Activated CD8-positive, alpha-beta memory T cell treated with anti-CD3 and anti-CD28 coated beads, Interleukin-2, amount 10 ng/mL, durations not matched to agents 7 days and 5 days (primary cell): ENCODE measurements at places on chromosomes 12 and 14.
A peak's percentile ranks its signal among the peaks of the same experiment; 100 is the strongest.

DNA sequence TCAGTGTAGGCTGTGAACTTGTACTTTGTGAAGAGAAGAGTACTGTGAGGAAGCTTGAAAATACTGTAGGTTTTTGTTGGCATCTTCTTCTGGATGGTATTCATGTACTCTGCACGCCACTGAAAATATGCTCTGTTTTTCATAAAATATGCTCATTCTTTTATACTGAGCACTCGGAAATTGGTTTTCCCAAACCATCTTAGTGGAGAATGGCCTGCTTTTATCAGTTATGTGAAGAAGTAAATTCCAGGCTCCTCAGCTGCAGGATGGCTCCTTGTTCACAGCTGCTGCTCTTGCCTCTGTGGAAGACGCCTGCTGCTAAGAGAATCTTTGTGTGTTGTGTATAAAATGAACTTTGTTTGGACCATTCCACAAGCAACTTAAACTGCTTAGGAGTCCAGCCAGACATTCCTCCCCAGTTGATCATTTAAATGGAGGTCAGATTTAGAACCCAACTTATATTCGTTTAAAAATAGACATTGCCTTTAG, 443.5 kb upstream of the RGS6 start:
- no peak for DNase-seq

DNA sequence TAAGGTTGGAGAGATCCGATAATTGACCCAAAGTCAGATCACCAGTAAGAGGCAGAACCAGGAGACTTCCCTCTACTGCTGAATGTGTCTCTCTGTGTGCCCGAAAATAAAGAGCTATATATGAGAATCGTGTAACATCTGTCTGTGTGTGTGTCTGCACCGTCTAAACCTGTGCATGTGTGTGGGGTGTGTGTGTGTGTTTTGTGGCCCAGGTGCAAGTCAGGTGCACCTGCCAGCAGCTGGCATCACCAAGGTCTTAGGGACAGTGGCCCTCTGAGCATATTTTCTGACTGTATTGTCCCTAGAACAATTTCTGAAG, 24.7 kb upstream of the KRT78 start:
- DNase-seq, result no peak

- DNase-seq, result no peak
Measured at GRCh38 chr14:71713451-71713850, 218.8 kb upstream of the RGS6 start.

GRCh38 chr12:10211101-10211939, 1.4 kb upstream of the GABARAPL1 start:
- DNase-seq, result no peak

DNA sequence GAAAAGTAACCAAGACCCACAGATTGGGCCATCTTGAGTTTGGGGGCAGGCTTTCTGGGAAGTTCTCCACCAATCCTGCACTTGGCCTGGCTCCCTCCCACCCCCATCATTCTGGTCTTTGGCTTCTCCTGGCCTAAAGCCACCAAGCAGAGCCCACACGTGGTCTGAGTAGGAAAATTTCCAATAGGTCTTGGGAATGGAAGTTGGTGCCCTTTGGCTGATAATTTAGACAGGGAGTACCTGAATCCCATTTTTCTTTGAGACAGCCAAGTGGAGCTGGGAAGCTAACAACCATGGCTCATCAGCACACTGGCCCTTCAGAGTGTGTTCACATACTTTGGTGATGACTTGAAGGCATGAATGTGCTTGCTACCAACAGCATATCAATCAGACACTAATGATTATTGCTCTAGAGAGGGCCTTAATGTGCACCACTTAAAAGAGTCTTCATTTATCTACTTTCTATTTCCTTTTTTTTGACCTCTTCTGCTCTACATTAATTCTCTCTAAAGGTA, 156.0 kb downstream of the EGLN3 start:
- DNase-seq, result no peak

DNA sequence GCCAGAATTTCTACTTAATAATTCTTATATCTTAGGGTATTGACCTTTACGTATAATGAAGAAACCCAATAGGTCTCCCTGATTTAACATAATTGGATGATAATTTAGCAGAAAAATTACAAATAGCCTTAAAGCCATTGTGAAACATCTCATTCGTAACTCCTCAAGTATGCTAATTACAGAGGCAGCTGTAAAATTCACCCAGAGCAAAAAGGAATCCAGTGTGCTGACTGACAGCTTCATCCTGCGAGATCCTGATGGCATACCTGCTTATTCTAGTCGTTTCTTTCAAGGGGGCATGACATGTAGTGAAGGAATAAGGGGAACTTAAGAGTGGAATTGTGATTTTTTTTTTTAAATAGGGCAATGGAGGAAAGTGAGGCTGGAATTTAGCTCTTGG, 291.5 kb downstream of the FUT8 start:
- no peak for DNase-seq

DNA sequence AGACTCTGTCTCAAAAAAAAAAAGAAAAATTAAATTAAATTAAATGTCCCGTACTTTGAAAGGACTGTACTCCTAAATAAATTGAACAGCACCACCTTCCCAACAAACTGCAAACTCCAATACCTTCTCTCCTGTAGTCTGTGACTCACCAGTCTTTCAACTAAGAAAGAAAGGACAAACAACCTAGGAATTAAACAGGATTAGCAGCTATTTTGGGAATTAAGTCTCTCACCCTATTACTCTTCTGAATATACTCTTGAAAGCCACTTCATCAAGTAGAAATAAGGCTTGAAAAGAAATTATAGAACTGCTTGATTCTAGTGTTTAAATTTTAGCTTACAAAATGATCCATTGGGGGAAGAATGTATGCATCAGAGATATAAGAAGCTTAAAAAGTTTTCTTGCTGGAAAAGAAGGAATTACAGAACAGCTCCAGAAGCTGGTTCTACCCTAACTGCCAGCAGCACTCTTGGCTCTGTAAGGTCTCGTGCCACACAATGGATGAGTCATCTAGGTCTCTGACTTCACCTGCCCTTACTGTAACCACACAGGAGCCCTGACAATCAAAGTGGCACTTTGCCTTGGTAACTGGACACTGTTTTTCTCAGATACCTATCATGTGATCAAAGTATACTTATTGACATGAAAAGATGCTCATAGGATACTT, 57.0 kb upstream of the CERS5 start:
- peak; percentile 67 for DNase-seq

DNA sequence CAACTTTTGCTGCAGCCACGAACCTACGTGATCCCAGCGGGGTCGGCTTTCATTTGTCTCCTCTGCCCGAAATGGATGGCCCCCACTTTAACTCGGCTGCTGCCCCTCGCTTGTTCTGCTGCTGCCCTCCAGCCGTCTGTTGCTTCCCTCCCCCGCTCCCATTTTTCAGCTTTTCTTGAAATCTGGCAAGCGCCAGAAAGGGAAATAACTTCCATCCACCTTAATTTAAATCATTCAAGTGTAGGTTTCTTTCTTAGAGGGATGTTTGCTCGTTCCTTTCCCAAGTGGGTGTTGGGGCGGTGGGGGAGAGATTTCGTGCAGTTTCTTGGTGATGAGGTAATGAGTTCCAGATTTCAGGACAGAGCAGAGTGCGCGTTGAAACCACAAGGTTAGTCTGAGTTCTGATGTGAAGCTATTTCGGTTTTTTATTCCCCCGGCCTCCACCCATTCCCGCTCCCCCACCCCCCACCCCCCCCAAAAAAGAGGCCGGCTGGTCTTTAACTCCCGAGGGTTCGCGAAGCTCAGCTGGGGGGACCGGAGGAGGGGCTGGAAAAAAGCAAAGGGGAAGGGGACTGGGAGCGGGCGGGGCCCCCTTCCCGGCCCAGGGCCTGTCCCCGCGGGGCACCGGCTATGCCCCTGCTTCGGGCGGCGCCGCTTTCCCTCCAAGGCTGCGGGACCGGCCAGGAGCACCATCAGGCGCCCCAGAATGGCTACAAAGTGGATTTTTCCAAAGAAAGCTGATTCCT, 2.2 kb upstream of the ZFP36L1 start:
- peak; percentile 59 for DNase-seq

- no peak for DNase-seq
Measured at GRCh38 chr12:61291647-61292046, 968.6 kb upstream of the USP15 start.

DNA sequence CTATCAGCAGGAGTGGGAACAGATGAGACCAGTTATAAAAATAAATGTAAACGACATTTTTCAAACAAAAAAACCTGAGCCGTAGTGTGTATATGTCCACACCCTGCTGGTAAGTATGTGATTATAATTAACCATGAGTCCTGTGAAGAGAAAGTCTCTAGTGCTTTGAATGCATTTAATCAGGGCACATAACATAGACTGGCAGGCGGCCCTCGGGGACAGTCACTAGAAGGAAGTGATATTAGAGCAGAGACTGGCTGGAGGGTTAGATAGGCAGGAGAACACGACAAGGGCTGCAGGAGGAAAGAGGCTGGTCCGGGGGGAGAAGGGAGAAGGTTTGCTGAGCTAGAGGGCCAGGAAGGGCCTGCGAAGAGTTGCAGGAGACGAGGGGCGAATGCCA, 23.8 kb upstream of the ELK3 start:
- no peak for DNase-seq

DNA sequence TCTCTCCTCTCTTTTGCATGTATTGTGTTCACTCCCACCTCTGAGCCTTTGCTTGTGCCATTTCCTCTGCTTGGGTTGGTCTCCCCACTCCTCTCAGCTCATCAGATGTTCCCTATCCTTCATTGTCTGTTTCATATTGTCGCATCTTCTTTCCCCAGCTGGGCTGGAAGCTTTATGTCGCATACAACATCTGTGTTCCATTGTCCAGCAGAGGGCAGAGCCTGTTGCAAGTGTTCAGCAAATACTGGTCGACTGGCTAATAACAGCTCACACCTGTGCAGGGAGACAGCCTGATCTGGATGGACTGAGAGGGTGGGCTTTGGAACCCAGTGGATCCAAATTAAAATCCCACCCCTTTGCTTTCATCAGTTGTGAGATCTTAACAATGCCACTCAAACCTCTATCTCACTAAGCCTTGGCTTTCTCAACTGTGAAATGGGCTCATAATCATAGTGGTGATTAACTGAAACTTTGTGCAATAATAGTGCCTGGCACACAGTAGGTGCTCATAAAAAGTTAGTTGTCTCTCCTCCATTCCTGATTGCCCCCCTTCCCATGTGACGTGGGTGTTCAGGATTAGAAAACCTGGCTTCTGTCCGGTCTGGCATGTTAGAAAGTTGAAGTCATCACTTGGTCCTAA, 75.8 kb downstream of the RIN3 start:
- no peak for DNase-seq

DNA sequence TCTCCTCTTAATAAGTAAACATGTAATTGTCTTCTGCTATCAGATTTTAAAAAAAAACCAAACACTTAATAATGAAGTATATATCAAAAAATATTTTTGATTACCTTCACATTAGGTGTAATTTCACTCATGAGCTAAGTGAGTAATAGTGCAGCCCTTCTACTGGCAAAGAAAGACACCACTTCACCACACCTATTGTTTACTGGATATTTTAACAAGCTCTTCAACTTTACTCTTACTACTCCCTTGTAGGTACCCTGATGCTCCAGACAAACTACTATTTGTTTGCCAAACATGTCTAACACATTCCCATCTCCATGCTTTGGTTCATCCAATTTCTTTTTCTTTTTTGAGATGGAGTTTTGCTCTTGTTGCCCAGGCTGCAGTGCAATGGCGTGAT, 36.9 kb upstream of the WDR89 start:
- DNase-seq, result no peak

GRCh38 chr12:115979351-115979750, 298.1 kb downstream of the MED13L start:
- no peak for DNase-seq

DNA sequence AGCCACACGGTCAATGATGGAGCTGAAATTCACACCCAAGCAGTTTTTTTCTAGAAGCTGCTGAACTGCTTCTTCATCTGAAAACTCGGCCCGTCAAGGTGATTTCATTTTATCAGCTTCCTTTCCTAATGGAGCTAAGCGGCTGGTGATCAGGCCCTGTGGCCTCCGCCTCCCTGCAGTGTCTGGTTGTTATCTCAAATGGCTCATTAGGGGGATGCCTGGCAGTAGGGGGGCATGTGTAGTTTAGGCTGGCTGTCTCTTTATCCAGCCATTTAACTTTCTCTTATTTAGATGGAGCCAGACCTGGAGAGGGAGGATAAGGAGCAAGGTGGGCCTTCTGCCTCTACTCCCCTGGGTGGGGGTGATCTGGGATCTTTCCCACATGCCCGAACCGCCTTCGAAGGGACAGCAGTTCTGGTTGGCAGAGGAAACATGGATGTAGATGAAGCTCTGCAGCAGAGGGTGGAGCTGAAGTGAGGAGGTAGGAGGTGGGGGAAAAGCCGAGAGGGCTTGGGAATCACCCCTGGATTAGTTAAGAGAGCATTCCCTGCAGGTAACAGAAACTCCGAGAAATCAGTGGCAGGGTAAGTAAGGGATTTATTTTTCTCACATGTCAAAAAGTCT, 64.4 kb downstream of the TGFB3 start:
- no peak for DNase-seq

DNA sequence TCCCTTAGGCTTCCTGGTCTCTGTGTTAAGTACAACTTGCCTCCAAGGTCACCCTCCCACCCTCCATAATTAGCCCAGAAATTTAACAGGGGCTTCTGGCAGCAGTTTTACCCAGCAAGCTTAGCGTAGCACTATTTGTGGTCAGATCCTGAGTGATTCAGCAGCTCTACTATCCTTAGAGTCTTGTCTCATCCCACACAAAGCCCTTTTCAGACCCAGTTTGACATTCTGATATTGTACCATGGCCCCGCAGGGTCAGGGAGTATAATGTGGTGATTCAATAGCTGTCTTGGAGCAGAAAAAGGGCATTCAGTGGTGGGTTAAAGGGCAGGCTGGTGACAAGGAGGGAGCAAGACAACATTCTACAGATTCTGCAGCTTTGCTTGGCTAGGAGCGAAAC, 153.8 kb upstream of the DDHD1 start:
- DNase-seq, result no peak

DNA sequence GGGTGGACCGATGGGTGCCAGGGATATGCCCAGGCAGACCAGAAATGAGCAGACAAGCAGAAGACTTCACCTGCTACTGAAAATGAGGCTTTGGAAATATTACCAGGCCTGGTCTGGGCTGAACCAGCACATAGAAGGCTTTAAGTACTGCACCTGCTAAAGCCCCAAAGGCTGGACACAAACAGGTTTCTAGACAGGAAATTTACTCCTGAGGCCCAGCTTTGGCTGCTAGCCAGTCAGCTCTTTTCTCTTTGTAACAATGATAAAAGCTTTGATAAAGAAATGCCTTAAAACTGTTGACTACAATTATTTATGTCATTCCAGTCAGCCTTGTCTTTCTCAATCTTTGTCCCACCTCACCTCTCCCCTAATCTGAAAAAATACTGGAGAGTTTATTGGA, 228.9 kb upstream of the EGLN3 start:
- no peak for DNase-seq

GRCh38 chr12:6370994-6371754, 4.2 kb downstream of the SCNN1A start:
- no peak for DNase-seq
